GM12878 (cell line): ENCODE measurements at places on chromosomes 3 and 15.

- no peak for DNase-seq
These were observed 7.6 kb downstream of the DNAH1 start for GRCh38 chr3:52323526-52324295.

- DNase-seq = no peak
These were observed 84.4 kb downstream of the GPR156 start for GRCh38 chr3:120200493-120201235.

- DNase-seq = peak; percentile 5
These were observed 1.3 kb downstream of the BNIP2 start for GRCh38 chr15:59687836-59688235.

- no peak for DNase-seq
These were observed 1080.9 kb upstream of the CADM2 start for GRCh38 chr3:83877910-83878309.

- DNase-seq = no peak
These were observed 315.9 kb downstream of the FEZF2 start for GRCh38 chr3:62057339-62058047.

DNA sequence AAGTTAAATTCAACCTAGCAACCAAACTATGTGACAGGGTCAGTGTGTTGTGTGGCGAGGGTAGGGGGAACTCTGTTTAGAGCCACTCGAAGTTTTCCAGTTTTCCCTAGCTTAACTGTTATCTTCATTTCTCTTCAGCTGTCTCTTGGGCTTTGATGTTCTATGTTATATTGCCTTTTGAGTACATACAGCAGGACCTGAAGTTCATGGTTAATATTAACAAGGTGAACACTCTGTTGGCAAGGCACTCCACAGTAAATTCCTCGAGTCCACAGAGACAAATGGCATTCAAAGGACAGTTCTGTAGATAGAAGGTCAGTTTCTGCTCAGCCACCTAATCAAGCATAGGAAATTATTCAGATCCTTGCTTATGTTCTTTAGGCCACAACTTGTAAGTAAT, 147.9 kb upstream of the DPH6 start:
- no peak for DNase-seq

DNA sequence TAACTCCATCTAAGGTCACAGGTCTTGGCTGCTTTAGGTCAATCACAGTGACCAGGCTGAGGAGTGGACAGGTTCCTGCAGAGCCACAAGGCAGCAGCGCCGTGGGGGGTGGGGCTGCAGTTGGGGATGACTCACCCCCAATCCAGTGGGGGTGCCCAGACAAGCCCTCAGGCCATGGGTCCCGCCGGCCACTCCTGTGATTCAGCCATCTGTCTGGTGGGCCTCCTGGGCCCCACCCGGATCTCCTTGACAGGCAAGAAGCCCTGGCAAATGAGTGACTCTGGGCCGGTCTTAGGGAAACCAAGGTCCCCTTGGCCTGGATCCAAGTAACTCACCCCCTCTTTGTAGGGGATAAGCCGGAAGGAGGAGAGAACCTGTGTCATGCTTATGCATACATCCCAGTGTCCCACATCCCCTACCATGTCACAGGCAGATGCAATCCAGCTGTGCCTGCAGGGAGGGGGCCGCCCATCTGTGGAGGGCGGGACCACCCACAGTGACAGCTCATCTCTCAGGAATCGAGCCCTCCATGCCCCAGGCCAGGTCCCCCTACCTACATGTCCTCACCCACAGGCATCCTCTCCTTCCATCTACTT, 495 bp upstream of the COL7A1 start:
- DNase-seq = no peak

DNA sequence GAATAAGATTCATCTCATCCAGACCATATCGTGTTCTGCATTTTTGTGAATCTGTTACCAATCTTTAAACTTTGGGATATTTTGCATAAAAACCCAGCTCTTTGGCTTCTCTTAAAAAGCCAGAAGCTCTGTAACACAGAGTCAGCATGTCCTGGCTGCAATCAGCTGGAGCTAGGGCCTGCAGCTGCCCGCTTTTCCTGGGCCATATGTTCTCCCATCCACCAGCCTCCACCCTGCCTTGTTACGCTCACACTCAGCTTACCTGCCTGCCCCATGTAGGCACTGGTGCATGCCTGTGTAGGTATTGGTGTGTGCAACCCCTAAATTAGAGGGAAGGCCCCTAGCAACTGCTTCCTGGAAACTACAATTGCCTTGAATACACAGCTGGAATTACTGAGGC, 48.2 kb downstream of the CRYGS start:
- no peak for DNase-seq

- no peak for DNase-seq
These were observed 47.8 kb upstream of the P2RY1 start for GRCh38 chr3:152786977-152787681.
